Prostate gland (tissue), 2 donors: ENCODE measurements at places on chromosomes 1 and 21. TPM values are rescaled to one million over a fixed set of nuclear protein-coding genes. Genes with fewer than 3 reads are reported as not detected.

DNA sequence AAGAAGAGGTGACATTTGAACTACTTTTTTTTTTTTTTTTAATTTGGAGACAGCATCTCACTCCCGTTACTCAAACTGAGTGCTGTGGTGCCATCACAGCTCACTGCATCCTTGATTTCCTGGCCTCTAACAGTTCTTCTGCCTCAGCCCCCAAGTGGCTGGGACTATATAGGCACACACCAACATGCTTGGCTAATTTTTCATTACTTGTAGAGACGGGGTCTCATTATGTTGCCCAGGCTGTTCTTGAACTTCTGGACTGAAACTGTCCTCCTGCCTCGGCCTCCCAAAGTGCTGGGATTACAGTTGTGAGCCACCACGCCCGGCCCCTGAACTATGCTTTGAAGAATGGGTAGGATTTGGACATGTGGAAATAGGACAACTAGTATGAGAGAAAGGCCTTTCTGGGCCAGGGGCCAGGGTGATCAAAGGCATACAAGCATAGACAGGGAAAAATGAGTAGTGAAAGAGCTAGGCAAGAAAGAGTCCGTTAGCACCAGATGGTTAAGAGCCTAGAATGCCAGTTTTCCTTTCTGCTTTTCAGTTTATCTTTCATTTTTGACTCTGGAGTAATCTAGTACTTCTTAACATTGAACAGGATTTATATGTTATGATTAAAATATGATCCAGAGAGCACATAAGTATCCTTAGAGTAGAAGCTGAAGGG is 6.3 kb downstream of the RABGAP1L start:
- no peak for DNase-seq
- H3K4me1 ChIP-seq: no peaks in the 10 kb centered on the region
- H3K4me3 ChIP-seq: no peak overlapping the region
- no peaks in the 10 kb centered on the region for H3K36me3 ChIP-seq

DNA sequence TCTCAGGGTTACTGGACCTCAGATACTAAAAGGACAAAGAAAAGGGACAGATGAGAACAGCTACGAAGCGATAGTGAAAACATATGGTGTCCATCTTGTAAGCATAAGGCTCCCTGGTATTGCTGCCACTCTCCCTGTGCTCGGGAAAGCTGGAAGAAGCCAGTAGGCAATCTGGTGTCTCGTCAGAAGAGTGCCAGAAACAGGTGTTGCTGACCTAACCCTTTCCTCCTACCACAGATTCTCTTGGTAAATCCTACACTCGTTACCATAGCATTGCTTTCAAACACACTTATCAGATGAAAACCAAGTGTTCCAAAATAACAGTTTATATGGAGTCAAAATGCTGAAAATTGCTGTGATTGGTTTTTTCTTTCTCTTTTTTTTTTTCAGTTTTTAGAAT is 146.3 kb downstream of the NRIP1 start:
- DNase-seq: no peak
- H3K4me3 ChIP-seq: no peak overlapping the region
- H3K27ac ChIP-seq: no peak overlapping the region
- no peaks in the 10 kb centered on the region for H3K27me3 ChIP-seq
- no peaks in the 10 kb centered on the region for H3K36me3 ChIP-seq

DNA sequence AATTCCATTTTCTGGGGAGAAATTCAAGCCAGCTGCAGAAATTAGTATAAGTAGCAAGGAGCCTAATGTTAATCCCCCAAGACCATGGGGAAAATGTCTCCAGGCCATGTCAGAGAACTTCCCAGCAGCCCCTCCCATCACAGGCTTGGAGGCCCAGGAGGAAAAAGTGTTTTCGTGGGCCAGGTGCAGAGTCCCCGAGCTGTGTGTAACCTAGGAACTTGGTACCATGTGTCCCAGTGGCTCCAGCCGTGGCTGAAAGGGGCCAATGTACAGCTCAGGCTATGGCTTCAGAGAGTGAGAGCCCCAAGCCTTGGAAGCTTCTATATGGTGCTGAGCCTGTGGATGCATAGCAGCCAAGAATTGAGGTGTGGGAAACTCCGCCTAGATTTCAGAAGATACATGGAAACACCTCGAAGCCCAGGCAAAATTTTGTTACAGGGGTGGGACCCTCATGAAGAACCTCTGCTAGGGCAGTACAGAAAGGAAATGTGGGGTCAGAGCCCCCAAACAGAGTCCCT is 286.3 kb downstream of the MATN1 start:
- no peak overlapping the region for H3K4me3 ChIP-seq
- H3K4me1 ChIP-seq: no peaks in the 10 kb centered on the region
- no peak overlapping the region for H3K27ac ChIP-seq
- no peaks in the 10 kb centered on the region for H3K27me3 ChIP-seq
- no peaks in the 10 kb centered on the region for H3K36me3 ChIP-seq

GRCh38 chr1:170296642-170297041 is 150.9 kb downstream of the NTMT2 start:
- no peaks in the 10 kb centered on the region for H3K36me3 ChIP-seq
- no peaks in the 10 kb centered on the region for H3K27me3 ChIP-seq
- H3K4me1 ChIP-seq: no peaks in the 10 kb centered on the region

GRCh38 chr1:43987159-43987902 is 4.1 kb upstream of the CCDC24 start:
- no peaks in the 10 kb centered on the region for H3K27me3 ChIP-seq
- no peak overlapping the region for H3K4me3 ChIP-seq
- no peaks in the 10 kb centered on the region for H3K36me3 ChIP-seq
- peaks cover 6% of the 10 kb centered on the region for H3K4me1 ChIP-seq
- no peak for DNase-seq
- H3K27ac ChIP-seq: no peak overlapping the region

The DVL1 gene
- 70.5 TPM for total RNA-seq

- H3K27ac ChIP-seq: no peak overlapping the region
- no peaks in the 10 kb centered on the region for H3K27me3 ChIP-seq
- no peaks in the 10 kb centered on the region for H3K36me3 ChIP-seq
- DNase-seq: no peak
- H3K4me3 ChIP-seq: no peak overlapping the region
- no peaks in the 10 kb centered on the region for H3K4me1 ChIP-seq
Observed at GRCh38 chr1:92583821-92584760, 97.4 kb upstream of the GFI1 start.

- no peaks in the 10 kb centered on the region for H3K27me3 ChIP-seq
- no peak overlapping the region for H3K4me3 ChIP-seq
- DNase-seq: no peak
- no peaks in the 10 kb centered on the region for H3K36me3 ChIP-seq
- no peak overlapping the region for H3K27ac ChIP-seq
- no peaks in the 10 kb centered on the region for H3K4me1 ChIP-seq
Observed at GRCh38 chr1:246052603-246053002, 454.5 kb downstream of the SMYD3 start.

DNA sequence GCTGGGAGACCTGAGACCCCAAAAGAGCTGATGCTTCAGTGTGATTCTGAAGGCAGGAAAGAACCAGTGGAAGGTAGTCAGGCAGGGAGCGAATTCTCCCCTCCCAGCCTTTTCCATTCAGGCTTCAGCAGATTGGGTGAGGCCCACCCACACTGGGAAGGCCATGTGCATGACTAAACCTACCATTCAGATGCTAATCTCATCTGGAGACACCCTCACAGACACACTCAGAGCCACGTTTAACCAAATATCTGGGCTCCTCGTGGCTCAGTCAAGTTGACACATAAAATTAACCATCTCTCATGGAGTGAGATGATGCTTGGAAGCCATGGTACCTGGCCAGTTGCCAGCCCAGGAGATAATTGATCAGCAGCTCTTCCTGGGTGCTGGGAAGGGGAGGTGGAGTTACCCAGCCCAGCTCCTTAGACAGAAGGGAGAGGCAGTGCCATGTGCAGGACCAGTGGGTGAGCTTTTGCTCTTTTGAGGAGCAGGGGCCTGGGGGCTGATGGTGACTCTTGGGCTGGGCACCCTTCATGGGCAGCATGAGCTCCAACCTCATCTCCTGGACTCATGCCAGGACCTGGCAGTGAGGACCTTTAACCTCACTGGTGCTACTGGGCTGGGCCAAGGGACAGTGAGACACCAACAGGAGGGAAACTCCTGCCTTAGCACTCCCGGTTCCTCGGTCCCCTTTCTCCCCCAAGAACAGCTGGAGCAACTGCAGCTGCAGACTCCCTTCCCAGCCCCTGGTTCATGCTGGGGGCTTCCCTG is 89.0 kb upstream of the ACTL8 start:
- H3K4me1 ChIP-seq: no peaks in the 10 kb centered on the region
- no peaks in the 10 kb centered on the region for H3K27me3 ChIP-seq
- H3K36me3 ChIP-seq: peaks cover 3% of the 10 kb centered on the region
- DNase-seq: no peak

DNA sequence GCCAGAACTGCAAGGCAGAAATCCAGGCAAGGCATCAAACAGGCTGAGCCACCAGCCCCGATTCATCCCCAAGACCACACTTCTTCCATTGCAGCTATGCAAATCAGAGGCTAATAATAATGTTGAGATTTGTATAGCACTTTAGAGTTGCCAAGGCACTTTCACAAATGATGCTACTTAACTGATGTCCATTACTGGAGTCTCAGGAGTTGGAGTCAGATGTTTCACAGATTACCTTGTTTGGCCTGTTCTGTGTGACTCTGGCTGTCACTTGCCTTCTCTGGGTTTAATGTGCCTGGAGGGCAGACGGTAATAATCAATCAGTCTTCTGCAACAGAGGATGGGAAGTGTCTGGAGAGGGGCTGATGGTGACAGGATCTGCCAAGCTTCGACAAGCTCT is 40.8 kb upstream of the MPZL1 start:
- H3K4me1 ChIP-seq: peaks cover 7% of the 10 kb centered on the region
- no peaks in the 10 kb centered on the region for H3K27me3 ChIP-seq

- H3K27ac ChIP-seq: no peak overlapping the region
- DNase-seq: no peak
- H3K27me3 ChIP-seq: no peaks in the 10 kb centered on the region
- no peaks in the 10 kb centered on the region for H3K4me1 ChIP-seq
Observed at GRCh38 chr21:15743593-15743992, 13.8 kb downstream of the USP25 start.

The LGR6 gene
- 8.0 TPM for total RNA-seq

The CDC7 gene
- 6.1 TPM for total RNA-seq

- no peaks in the 10 kb centered on the region for H3K4me1 ChIP-seq
- H3K4me3 ChIP-seq: no peak overlapping the region
- DNase-seq: no peak
- H3K27me3 ChIP-seq: no peaks in the 10 kb centered on the region
- no peak overlapping the region for H3K27ac ChIP-seq
- no peaks in the 10 kb centered on the region for H3K36me3 ChIP-seq
Observed at GRCh38 chr1:225441314-225442122, 13.7 kb upstream of the LBR start.

GRCh38 chr1:215665215-215665614 is 98.1 kb downstream of the KCTD3 start:
- no peaks in the 10 kb centered on the region for H3K4me1 ChIP-seq
- H3K27me3 ChIP-seq: no peaks in the 10 kb centered on the region
- no peak for DNase-seq
- no peaks in the 10 kb centered on the region for H3K36me3 ChIP-seq

The AK5 gene
- total RNA-seq: 3.1 TPM

The BACE2 gene
- 119 TPM for total RNA-seq

GRCh38 chr1:159755451-159756007 is 25.2 kb upstream of the DUSP23 start:
- H3K4me3 ChIP-seq: no peak overlapping the region
- no peak overlapping the region for H3K27ac ChIP-seq
- no peaks in the 10 kb centered on the region for H3K36me3 ChIP-seq
- DNase-seq: no peak
- H3K27me3 ChIP-seq: no peaks in the 10 kb centered on the region

GRCh38 chr1:31715873-31716220 is 12.0 kb upstream of the COL16A1 start:
- H3K27ac ChIP-seq: peak overlapping the region; percentile 76
- peaks cover 4% of the 10 kb centered on the region for H3K27me3 ChIP-seq
- DNase-seq: no peak
- no peak overlapping the region for H3K4me3 ChIP-seq
- no peaks in the 10 kb centered on the region for H3K36me3 ChIP-seq
- H3K4me1 ChIP-seq: no peaks in the 10 kb centered on the region

DNA sequence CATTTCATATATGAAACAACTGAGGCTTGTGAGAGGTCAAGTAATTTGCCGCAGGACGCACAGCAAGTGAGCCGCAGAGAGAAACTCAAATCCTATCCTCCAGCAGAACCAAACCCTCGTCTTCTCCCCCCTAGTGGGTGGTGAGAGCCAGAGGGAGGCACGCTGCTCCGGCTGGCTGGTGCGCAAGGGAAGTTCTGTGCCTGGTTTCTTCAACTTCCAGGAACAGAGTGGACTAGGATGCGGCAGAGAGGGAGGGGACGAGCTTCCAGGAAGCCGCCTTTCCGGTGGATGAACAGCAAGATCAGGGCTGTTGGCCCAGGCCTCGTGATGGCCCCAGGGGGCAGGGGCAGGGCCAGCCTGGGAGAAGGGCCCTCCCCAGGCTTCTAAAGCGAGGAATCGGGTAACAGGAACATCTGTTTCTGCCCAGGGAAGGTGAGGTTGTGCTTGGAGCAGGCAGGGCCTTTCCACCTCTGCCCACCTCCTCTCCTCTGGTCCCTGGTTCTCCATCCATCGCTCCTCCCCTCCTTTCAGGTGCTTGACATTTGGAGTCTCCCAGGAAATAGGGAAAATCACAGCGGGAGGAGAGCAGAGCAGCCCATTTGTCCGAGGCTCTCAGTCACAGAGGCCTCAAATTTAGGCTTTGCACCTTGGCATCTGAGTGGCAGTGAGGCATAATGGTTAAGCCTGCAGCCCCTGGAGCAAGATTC is 16.8 kb upstream of the PDIK1L start:
- no peak for DNase-seq
- H3K27ac ChIP-seq: no peak overlapping the region
- H3K4me1 ChIP-seq: no peaks in the 10 kb centered on the region
- H3K36me3 ChIP-seq: no peaks in the 10 kb centered on the region
- H3K27me3 ChIP-seq: no peaks in the 10 kb centered on the region

- no peak overlapping the region for H3K27ac ChIP-seq
- DNase-seq: no peak
- no peaks in the 10 kb centered on the region for H3K36me3 ChIP-seq
- H3K27me3 ChIP-seq: no peaks in the 10 kb centered on the region
- H3K4me3 ChIP-seq: no peak overlapping the region
Observed at GRCh38 chr1:67044631-67045270, 9.2 kb downstream of the SLC35D1 start.

GRCh38 chr1:231170875-231171274 is 9.0 kb downstream of the TRIM67 start:
- H3K36me3 ChIP-seq: no peaks in the 10 kb centered on the region
- no peak overlapping the region for H3K27ac ChIP-seq
- DNase-seq: no peak
- no peaks in the 10 kb centered on the region for H3K27me3 ChIP-seq
- H3K4me1 ChIP-seq: no peaks in the 10 kb centered on the region

GRCh38 chr1:116329524-116330341 is 43.3 kb upstream of the ATP1A1 start:
- peak overlapping the region; percentile 78 for H3K27ac ChIP-seq
- no peak overlapping the region for H3K4me3 ChIP-seq
- no peaks in the 10 kb centered on the region for H3K27me3 ChIP-seq
- peaks cover 18% of the 10 kb centered on the region for H3K4me1 ChIP-seq
- no peaks in the 10 kb centered on the region for H3K36me3 ChIP-seq
- peak; percentile 46 for DNase-seq

The TPTE gene
- total RNA-seq: 17.2 TPM

GRCh38 chr1:64956010-64956640 is 10.2 kb downstream of the JAK1 start:
- H3K27me3 ChIP-seq: no peaks in the 10 kb centered on the region
- no peak for DNase-seq
- no peaks in the 10 kb centered on the region for H3K36me3 ChIP-seq
- no peak overlapping the region for H3K4me3 ChIP-seq

The NKAIN1 gene
- total RNA-seq: 0.51 TPM

GRCh38 chr1:183219616-183220009 is 33.5 kb downstream of the LAMC2 start:
- H3K27ac ChIP-seq: peak overlapping the region; percentile 42
- no peaks in the 10 kb centered on the region for H3K27me3 ChIP-seq
- no peaks in the 10 kb centered on the region for H3K4me1 ChIP-seq
- H3K4me3 ChIP-seq: no peak overlapping the region

The BTG2 gene
- total RNA-seq: 131 TPM

- H3K27me3 ChIP-seq: no peaks in the 10 kb centered on the region
- no peaks in the 10 kb centered on the region for H3K36me3 ChIP-seq
- no peak overlapping the region for H3K4me3 ChIP-seq
Observed at GRCh38 chr21:16519036-16519435, 789.3 kb downstream of the USP25 start.
